ENCODE measurements at places on chromosomes 11 and 22.

DNA sequence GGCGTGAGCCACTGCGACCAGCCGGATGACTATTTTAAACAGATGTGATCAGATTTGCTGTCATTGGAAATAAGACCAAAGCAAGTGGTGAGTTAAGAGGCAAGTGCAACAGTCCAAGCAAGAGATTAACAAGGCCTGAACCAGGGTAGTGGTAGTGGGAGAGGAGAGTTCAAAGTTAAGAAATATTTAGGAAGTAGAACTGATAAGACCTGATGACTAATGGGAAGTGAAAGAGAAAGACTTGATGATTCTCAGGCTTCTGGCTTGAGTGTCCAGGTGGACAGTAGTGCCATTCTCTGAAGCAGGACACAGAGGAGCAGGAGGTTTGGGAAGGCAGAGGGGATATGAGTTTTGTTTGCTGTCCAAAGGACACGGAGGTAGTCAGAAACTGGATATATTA is 7.2 kb downstream of the NDUFC2 start:
- DNase-seq: no peak

DNA sequence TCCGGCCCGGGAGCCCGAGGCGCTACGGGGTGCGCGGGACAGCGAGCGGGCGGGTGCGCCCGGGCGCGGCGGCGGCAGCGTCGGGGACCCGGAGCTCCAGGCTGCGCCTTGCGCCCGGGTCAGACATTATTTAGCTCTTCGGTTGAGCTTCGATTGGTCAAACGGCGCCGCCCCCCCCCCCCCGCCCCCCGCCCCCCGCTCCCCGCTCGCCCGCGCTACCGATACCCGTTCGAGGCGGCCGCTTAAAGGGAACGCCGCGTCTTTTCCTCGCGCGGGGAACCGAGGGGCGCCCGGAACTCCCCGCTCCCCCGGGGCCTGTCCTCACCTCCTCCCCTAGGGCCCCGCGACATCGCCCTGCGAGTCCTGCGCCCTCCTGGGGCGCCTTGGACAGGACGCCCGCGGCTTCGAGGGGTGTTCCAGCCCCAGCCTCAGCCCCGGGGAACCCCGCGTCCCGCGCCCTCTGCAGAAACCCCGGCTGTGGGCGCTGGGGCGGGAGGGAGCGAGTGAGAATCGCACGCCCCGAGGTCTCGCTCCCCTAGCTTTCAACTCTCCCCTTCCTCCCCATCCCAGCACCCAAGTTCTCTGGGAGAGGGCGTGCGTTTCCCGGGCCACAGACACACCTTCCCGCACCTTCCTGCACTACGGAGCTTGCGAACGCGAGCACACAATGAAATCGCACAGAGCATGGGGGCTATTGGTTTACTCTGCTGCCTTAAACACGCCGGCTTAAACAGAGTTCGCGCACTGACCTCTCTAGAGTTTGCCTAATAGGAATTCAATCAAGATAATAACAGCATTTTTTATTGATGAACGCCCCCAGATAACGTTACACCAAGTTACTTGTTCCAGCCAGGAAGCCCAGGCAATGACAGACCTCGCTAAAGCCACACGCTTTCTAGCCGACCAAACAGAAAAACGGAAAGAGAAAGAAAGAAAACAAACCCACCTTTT is at the start of gene BDNF:
Gene BDNF, minus strand, starts transcription at position 105 of the 951 bp plus-strand sequence. CDS start 41,891 bp downstream, outside the sequence.
- peak; percentile 66 for DNase-seq

GRCh38 chr11:35740061-35740799 is 77.7 kb downstream of the TRIM44 start:
- DNase-seq: no peak

- DNase-seq: no peak
Observed at GRCh38 chr11:116837231-116838091, at the start of gene APOA1. Gene APOA1 (minus strand): TSS chr11:116837622. CDS start chr11:116837387, 235 bp downstream.

DNA sequence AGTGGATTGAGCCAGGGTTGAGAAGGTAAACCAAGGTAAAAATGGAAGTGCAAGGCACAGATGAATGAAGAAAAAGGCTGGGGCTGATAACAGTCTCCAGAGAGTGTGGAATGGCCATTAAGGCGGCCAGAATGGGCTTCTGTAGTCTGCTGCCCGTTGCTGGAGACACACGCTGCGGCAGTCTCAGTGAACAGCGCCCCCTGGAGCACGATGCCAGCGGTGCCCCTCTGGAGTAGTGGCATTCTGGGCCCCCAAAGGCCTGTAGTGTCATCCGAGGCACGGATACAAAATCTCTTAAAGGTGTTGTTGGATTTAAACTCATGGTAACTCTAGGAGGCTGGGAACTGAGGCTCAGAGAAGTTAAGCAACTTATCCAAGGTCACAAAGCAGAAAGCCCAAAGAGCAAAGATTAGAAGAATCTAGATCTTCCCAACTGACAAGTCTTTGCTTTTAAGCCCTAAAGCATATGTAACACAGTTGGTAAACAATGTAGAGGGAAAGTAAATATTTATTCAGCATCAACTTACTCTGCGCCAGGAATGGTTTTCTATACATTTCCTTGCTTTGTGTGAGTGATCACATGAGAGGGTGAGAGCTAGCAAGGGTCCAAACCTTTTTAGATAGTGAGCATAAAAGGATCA is 18.2 kb downstream of the KCNJ1 start:
- no peak for DNase-seq

DNA sequence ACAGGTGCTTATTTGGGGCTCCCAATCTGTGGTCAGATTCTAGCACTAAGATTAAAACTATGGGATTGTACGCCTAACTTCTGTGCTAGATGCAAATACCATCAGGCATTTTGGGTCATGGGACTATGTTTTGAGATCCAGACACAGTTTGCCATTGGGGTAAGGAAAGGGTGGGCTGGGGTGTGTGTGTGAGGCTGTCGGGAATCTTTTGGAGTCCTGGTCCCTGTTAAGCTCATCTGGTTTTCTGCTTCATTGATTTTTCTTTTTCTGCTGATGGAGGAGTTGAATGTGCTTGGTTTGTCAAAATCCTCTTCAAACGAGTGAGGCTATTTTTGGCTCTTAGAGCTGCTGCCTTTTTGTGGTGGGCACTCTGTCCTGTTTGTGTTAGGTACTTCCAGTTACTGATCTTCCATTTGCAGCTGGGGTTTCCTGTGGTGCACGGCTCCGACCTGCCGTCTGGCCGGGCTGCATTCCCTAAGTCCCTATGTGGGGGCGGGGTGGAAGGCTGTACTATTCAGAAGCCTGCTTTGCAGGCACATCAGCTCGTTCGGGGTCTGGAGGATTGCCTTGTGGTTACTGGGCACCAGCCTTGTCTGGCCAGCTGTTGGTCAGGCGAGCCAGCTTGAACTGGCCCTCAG is 2.9 kb downstream of the BCR start:
- peak; percentile 79 for DNase-seq

DNA sequence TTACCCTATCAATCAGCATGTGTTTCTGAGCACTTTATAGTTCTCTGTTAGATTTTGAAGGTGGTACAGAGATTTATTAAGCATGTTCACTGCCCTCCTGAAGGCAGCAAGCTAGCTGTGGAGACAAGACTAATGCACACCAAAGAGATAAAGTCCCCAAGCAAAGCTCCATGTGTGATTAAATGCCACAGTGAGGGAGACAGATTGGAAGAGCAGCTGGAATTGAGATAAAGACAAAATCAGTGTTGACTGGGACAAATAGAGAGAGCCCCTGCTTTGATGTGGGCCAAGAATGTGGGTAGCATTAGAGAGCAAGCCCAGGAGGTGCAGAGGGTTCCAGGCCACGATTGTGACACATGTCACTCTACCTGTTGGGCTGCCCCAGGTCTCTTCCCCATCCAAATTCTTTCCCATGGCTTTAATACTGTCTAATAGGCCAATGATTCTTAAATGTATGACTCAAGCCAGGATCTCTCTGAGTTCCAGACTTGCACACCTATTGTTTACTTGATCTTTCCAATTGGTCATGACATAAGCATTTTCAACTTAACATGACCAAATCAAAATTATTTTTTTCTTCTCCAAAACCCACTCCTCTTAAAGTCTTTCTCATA is 60.1 kb upstream of the ZC3H12C start:
- DNase-seq: no peak

DNA sequence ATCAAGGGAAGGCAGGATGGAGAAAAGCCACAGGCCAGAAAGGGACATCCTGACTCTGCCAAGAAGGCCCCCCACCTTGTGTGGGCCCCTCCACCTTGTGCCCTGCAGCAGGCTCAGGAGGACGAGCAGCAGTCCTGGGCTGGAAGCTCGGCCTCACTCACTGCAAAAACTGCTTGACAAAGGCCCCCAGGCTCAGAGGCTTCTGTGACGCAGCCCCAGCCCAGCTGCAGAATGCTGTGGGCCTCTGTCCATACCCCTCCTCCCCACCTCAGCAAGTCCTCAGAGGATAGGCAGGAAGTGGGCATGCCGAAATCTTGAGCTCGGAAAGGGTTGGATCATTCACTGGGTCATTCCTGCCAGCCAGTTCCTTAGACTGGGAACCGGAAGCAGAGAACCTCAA is 61.9 kb downstream of the NRXN2 start:
- DNase-seq: peak; percentile 89

DNA sequence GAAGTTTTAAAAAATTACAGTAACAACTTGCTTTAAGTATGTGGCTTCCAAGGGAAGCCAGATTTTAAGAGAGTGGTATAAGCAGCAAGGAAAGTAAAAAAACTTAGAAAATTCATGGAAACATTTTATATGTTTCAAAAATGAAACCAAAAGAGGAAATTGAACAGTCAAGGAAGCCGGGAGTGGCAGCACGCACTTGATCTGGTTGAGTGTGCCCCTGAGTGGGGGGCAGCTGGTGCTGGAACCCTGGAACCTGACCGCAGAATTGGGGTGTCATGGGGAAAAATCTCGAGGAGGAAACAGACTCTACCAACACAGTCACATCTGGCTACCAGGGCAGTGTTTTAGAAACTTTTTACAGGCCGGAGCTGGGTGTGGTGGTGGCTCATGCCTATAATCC is 14.0 kb downstream of the MICALL1 start:
- DNase-seq: no peak

- no peak for DNase-seq
Observed at GRCh38 chr11:125933030-125933813, 12.6 kb upstream of the VSIG10L2 start.

GRCh38 chr11:33896911-33897310 is 5.0 kb upstream of the LMO2 start:
- DNase-seq: no peak

DNA sequence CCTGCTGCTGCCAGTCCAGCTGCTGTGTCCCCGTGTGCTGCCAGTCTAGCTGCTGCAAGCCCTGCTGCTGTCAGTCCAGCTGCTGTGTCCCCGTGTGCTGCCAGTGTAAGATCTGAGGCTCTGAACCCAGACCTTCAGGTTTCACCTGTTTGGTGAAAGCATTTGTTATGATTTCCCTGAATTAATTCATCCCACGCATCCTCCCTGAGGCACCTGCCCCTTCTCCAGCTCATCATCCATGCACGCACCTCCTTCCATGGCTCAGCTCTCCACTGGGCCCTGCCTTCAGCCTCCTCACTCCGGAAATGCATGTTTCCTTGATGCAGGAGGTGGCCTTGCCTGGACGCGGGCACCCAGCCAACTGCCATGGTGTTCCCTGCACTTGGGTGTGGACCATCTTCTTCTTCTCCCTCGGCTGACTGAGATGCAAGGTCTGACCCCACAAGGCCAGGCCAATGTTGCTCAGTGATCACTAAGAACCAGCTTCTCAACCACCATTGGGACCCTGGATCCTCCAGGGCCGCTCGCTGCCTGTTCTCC is 788 bp downstream of the KRTAP5-10 start:
- DNase-seq: no peak

DNA sequence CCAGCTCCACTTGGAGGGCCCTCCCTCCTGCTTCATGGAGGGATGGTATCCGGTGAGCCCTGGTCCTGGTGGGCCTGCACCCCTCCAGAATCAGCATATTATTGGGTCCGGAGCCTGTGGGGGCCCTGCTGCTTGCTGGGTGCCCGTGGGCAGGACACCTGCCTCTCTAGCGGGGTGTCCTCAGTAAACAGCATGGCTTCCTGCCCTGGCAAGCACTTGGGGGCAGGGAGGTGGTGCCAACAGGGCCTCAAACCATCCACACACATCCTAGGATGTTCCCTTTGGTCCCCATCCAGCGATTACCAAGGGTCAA is 108.3 kb downstream of the CTTN start:
- no peak for DNase-seq

DNA sequence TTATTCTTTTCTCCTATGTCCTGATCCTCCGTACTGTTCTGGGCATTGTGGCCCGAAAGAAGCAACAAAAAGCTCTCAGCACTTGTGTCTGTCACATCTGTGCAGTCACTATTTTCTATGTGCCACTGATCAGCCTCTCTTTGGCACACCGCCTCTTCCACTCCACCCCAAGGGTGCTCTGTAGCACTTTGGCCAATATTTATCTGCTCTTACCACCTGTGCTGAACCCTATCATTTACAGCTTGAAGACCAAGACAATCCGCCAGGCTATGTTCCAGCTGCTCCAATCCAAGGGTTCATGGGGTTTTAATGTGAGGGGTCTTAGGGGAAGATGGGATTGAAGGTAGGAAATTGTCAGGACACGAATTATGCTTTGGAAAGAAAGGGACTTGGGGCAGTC is 843 bp downstream of the OR51T1 start:
- no peak for DNase-seq

DNA sequence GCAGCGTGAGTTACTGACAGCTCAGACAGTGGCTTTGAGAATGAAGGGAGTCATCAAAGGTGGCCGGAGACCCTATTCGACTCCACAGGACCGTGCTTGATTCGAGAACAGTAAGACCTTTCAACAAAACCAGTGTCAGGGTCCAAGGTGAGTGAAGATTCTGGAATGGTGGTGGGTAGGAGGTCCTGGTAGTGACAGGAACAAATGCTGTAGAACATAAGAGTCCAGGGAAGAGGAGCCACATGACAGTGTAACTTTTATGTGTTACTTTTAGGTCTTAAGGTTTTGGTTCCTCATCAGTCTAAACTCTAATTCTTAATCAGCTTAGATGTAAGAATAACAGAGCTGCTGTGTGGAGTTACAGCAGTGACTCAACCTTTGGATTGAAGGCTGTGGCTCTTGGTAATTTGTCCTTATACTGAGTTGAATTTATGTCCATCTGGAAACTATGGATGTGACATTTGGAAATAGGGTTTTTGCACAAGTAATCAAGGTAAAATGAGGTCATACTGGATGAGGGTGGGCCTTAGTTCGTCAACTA is 1.8 kb downstream of the TBC1D22A start:
- DNase-seq: no peak

DNA sequence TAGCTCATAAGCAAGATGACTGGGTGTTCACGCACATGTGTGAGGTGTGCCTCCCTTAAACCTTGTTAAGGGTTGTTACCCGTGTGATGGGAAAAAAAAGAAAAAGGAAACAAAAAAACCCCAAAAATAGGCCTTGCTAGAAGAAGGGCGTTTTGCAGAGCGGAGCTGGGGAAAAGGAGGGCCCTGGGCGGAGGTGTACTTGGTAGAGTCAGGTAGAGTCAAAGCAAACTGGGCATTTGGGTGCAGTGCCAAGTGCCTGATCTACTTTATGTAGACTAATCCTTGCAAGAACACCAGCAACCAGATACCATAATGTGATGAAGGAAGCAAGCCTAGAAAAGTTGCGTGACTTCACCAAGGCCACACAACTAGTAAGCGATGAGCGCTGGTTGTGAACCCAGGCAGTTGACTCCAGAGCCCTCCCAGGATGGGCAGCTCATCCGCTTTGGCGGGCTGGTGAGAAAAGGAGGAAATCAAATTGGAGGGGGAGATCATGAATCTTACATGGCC is 1.2 kb upstream of the TIRAP start:
- DNase-seq: no peak

GRCh38 chr11:78788533-78788932 is 213.9 kb upstream of the NARS2 start:
- DNase-seq: no peak
